Stimulated activated CD8-positive, alpha-beta memory T cell treated with anti-CD3 and anti-CD28 coated beads, Interleukin-7, amount 100 ng/mL, for 4 hours (primary cell): ENCODE measurements at places on chromosomes 4 and X.

DNA sequence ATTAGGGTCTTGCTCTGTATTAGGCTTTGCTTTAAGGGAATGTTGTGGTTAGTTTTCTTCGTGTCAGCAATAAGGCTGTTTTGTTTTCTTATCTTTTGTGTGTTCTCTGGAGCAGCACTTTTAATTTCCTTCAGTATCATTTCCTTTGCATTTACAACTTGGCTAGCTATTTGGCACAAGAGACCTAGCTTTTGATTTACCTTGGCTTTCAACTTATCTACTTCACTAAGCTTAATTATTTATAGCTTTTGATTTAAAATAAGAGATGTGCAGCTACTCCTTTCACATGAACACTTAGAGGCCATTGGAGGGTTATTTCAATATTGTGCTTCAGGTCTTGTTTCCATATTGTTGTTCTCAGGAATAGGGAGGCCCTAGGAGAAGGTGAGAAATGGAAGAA, 68.2 kb downstream of the FAT4 start:
- DNase-seq, result no peak

GRCh38 chr4:88029556-88029955, 22.1 kb downstream of the PKD2 start:
- no peak for DNase-seq

DNA sequence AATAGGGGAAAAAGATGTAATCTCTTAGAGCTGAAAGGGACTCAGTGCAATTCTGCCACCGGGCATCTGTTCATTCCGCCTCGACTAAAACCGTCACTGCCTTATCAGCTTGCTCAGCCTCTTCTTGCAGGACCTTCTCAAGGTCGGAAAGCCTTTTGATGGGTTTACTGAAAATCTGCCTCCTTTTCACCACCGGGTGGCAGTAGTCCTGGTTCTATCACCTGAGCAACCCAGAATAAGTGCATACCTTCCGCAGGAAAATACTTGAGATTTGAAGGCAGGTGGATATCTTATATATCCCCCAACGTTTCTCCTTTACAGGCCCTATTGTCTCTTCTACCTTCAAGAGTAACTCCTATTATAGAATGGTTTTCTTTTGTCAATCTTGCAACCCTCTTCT, 103.4 kb upstream of the PAK3 start:
- DNase-seq, result no peak

- no peak for DNase-seq
Measured at GRCh38 chrX:45240301-45240700, 39.6 kb upstream of the DIPK2B start.

DNA sequence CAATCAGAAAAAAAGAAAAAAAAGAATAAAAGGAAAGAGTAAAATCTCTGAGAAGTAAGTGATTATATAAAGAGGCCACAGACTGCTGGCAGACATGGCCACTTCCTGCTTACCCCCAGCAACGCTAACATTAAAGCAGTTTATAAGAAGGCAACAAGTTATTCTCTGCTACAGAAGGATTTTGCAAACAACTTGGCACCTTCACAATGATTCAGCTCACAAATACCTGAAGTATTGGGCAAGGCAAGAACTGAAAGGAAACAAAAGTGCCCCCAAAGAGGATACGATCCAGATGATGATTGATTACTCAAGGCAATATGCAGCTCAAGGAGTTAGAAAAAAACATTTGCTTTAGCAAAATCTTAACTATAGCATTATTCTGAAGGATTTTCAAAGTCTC, 718.8 kb downstream of the KLHL13 start:
- DNase-seq, result no peak

- no peak for DNase-seq
Measured at GRCh38 chrX:38868941-38869401, 67.7 kb downstream of the MID1IP1 start.

- DNase-seq, result no peak
Measured at GRCh38 chrX:106917830-106918500, 2.2 kb upstream of the CLDN2 start.

GRCh38 chrX:74890676-74891430, 34.4 kb downstream of the NEXMIF start:
- no peak for DNase-seq

GRCh38 chr4:26821677-26822503, 38.8 kb upstream of the STIM2 start:
- DNase-seq, result no peak

DNA sequence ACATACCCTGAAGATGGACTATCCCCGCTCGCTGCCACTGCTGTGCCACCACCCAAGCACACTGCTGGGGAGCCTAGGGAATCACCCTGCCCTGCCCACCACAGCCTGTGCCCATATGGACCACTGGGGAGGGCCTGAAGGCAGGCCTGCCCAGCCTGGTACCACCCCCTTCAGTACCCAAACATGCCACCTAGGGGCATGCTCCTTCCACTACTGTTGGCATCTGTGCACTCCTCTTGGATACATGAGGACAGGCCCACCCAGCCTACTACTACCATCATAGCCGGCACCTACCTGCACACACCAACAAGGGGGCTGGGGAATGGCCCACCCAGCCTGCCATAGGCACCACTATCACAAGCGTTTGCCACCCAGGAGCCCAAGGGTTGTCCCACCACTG, 30.1 kb upstream of the PRDX4 start:
- peak; percentile 10 for DNase-seq

DNA sequence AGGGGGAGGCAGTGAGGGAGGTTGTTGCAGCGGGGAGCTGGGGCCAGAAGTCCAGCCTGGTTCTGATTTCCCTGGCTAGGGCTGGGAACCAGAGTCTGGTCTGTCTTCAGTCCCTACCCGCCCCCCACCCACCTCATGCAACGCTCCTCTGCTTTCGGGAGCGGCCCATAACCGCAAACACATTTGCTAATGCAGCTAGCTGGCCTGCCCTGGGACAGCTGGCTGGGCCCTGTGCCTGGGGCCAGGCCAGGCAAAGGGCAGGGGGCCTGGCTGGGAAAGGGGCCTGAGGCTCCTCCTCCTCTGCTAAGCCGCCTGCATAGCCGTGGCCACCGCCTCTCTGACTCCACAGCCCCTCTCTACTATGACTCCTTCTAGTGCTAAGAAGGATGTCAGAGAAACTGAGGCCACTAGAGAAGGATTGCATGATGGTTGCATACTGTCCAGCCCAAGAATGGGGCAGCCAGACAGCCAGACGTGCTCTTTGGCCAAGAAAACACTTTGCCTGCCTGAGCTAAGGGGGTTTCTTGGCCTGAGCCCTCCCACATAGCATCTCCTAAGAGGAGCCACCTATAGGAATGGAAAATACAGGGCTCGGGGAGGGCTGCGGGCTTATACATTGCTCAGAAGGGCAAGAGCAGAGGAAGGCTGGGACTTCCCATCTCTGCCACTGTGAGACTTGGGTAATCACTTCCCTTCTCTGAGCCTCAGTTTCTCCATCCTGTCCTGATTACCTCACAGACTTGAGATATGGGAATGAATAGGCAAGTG, 76.9 kb downstream of the PJA1 start:
- DNase-seq, result no peak

DNA sequence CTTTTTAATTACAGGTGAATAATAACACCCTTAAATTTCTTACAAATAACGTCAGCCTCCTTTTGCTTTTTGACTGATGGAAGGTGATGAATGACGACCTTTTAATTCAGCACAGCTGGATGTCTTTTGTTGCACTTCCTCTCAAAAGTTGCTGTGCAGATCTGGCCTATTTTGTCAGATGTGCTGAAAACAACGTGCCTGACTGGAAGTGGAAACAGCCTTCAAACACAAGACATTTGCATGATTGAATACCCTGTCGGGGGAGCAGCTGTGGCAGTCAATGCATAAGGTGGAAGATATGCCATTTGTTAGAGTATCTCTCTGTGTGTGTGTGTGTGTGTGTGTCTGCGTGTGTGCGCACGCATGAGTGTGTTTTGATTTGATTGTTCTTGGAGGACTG, 579.7 kb downstream of the SPRY1 start:
- DNase-seq, result no peak

GRCh38 chrX:153903991-153904957, at the start of gene AVPR2:
Gene AVPR2, plus strand, starts transcription at chrX:153904673. Its CDS starts 473 bp downstream, at chrX:153905146.
- DNase-seq, result no peak

- DNase-seq, result no peak
Measured at GRCh38 chr4:10028910-10029309, 7.6 kb upstream of the SLC2A9 start.

- no peak for DNase-seq
Measured at GRCh38 chr4:102824398-102824797, 3.0 kb downstream of the UBE2D3 start.

DNA sequence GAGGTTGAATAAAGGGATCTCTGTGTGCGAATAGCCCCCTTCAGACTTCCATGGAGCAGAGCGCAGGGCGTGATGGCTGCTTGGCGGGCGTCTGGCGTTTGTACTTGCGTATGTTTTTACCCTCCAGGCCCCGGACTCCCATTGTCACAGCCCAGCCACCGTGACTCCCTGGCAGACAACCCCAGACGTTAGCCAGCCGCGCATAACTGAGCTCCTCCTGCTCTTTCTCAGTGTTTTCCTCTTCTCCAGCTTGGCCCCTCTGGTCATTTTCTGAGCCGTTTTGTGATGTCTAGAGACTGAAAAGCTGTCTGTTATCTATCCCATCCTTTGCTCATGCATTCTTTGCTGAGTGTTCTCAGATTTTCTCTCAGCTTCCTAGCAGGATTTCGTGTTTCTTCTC, 54.3 kb downstream of the IGFBP7 start:
- DNase-seq, result no peak

- DNase-seq, result no peak
Measured at GRCh38 chr4:53645108-53645507, 53.8 kb upstream of the LNX1 start.

DNA sequence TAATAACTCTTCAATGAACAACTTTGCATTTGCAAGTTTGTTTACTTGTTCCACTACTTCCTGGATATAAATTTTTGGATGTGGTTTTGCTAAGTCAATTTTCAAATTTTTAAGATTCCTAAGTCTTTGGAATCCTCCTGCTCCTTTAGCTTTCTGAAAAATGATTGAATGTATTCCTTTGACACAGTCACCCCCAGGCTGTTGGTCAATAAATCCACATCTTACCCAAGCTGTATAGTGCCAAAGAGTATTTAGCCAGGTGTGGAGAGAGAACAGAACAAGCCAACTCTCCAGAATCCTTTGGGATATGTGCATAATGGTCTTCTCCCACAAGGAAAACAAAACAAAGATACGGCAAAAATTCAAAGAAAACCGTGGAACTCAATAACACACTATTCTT, 56.9 kb upstream of the INTU start:
- DNase-seq, result no peak

DNA sequence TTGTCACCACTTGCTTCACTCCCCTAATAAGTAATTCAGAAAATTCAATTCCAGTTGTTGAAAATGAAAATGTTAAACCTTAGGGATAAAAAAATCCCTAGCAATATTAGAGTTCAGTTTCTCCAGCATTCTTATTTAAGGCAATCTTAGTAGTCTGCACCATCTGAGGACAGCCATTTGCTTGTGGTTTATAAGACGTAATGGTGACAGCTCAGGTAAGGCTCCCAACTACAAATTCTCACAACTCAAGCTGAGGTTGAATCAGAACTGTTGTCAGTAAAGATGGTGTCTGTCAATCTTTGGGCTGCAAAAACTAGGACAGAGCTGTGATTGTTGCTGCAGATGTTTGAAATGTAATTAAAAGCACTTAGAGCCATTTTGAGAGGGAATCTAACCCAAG, 16.3 kb upstream of the ADGRA3 start:
- no peak for DNase-seq

DNA sequence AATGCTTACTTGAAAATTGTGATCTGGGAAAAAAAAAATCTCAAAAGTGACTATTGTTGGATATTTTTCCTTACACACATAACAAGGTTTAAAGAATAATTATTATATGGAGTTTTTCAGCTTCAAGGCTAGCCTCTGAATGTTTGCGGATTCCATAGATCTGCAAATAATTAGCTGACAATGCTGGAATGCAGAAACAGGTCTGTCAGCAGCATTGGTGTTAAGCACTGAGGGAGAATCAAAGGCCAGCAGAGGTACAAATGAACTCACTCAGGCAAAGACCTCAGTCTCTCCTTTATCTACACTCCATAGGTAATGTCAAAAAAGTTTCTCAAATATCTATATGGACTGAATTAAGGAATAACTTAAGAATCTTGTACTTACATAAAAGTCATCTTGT, 35.1 kb downstream of the SMIM31 start:
- no peak for DNase-seq

GRCh38 chr4:41575207-41575606, 37.2 kb downstream of the LIMCH1 start:
- no peak for DNase-seq

GRCh38 chr4:56552273-56552672, 46.7 kb downstream of the ARL9 start:
- DNase-seq, result no peak

- no peak for DNase-seq
Measured at GRCh38 chrX:155068165-155068564, 2.8 kb downstream of the CMC4 start.

DNA sequence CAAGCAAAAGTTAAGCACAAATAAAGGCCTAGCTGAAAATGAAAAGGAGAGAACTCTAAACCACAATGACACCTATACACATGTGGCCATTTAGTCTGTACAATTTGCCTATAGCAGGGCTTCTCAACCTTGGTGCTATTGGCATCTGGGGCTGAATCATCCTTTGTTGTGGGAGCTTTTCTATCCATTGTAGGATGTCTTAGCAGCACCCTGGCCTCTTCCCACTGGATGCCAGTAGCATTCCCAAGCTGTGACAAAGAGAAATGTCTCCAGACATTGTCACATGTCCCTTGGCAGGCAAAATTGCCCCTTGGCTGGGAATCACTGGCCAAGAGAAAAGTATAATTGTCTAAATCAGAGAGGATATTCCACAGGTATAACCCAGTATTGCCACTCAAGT, 13.5 kb upstream of the PRPS2 start:
- DNase-seq, result no peak

GRCh38 chrX:1576201-1576992, 15.0 kb upstream of the AKAP17A start:
- DNase-seq, result no peak

DNA sequence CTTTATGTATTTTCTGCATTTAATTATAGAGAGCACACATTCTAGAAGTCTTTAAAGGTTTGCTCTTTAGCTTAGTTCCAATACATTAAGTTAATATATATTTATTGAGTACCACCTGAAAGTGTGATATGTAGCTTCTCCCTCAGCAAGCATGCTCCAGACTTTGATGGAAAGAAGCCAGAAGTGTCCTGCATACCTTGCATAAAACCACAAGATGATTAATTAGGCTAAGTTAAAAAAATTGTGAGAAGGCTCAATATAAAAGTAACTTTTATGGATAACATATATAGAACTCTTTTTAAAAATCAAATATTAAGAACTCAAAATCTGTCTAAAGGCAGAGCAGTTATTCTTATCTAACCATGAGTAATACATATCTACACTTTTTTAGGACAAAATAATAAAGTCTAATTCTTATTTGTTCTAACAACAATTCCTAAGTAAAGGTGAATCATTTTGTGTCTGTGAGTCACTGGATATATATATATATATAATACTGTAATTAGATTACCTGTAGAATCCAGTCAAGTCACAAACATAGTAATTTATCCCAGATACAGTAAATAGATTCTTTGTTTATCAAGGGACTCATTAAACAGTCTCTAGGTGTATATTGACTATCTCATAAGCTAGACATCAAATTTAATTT, 51.2 kb downstream of the INTS12 start:
- no peak for DNase-seq

- DNase-seq, result no peak
Measured at GRCh38 chr4:22488106-22488505, 27.8 kb downstream of the ADGRA3 start.

GRCh38 chrX:5726224-5726623, 502.4 kb downstream of the NLGN4X start:
- no peak for DNase-seq

- DNase-seq, result no peak
Measured at GRCh38 chr4:80213117-80213815, 16.0 kb downstream of the PRDM8 start.

- no peak for DNase-seq
Measured at GRCh38 chr4:20255251-20255586, 3.5 kb downstream of the SLIT2 start.
